ENCODE measurements at places on chromosomes 7 and 10.

GRCh38 chr10:78807504-78808203 is 261.1 kb upstream of the ZMIZ1 start:
- DNase-seq, result no peak

GRCh38 chr10:58104351-58104751 is 163.3 kb downstream of the IPMK start:
- no peak for DNase-seq

GRCh38 chr10:130934293-130935127 is 377.0 kb downstream of the TCERG1L start:
- DNase-seq, result no peak

DNA sequence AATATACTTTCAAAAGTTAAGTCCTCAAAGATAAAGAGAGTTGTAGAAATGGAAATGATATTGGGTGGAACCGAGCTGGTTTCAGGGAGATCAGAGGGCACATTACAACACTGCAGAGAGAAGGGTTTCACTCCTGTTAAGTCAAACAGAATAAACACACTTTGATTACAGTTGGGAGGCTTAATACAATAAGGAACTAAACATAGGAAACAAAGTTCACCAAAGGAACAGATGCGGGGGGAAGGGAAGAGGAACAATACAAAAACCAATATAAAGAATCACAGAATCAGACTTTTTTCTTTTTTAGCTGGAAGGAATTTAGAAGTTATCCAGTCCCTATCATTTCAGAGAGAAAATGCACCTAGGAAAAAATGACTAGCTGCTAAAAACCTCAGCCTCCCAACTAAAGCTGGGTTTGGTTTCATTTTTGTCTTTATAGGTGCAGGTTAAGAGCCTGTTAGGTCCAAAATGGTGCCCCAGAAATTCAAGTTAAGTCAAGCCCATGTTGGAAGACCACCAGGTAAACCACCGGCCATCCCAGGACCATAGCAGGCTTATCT is 81.9 kb downstream of the DNMBP start:
- no peak for DNase-seq

- no peak for DNase-seq
Observed at GRCh38 chr7:2276107-2276506, 34.1 kb downstream of the NUDT1 start.

GRCh38 chr10:60714233-60714632 is 64.0 kb upstream of the CDK1 start:
- no peak for DNase-seq

DNA sequence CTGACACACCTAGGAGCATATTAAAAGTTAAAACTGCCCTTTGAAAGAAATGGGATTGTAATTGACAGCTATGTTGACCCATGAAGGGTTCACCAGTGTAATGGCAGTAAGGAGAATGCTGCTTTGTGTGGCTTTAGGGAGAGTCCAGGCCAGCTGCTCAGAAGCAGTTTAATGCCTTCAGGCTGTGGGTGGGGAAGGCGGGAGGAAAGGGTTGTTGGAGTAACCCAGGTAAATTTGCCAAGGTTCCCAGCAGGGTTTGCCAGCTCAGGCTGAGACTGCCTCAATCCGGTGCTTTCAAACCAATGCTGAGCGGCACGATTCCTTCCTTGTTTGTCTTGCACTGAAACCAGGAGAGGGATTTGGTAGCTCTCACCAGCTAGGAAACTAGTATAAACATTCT is 637.2 kb downstream of the INHBA start:
- DNase-seq, result no peak
